ENCODE measurements at places on chromosomes 16 and 17.

- DNase-seq, result no peak
These were observed 190.1 kb upstream of the TBX2 start for GRCh38 chr17:61209525-61209924.

DNA sequence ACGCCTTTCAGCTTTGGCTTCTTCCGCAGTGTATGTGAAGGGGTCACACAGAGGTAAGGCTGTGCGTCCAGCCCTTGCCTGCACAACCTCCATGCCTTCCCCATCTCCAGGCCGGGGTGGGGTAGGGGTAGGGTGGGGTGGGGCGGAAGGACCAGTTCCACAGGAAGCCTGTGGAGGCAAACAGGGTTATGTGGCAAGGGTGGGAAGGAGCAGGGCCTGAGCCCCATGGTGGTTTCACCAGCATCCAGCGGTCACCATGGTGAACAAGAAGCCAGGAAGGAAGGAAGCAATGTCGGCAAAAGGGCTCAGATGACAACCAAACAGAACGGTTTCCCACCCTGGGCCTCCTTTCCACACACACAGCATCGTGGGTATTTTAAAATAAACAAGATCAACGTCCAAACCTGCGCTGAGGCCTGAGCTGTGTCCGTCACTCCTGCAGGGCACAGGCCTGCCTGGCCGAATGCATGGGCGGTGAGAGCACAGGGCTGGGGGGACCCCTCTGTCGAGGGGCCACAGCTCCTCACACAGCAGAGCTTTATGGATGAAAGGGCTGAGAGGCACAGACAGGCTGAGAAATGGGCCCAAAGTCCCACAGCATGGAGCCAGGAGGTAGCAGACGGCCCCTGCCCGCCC is 80.5 kb downstream of the ZNF778 start:
- no peak for DNase-seq

DNA sequence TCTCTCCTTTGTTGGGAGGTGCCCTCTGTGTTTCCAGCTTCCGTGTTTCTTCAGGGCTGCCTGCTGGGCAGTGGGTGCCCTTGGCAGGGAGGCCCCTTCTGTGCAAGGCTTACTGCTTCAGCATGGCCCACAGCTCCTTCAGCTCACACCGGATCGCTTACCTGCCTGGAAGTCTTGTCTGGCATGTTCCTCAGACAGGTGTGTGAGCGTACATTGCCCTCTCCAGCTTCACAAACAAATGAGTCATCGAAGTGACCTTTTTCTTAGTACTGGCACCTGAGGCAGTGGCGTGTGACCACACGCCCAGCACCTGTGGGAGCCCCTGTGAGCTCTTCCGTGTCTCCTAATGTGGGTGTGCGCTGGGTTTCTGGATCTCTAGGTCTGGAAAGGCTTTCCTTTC is 3.5 kb downstream of the RAB40C start:
- no peak for DNase-seq

DNA sequence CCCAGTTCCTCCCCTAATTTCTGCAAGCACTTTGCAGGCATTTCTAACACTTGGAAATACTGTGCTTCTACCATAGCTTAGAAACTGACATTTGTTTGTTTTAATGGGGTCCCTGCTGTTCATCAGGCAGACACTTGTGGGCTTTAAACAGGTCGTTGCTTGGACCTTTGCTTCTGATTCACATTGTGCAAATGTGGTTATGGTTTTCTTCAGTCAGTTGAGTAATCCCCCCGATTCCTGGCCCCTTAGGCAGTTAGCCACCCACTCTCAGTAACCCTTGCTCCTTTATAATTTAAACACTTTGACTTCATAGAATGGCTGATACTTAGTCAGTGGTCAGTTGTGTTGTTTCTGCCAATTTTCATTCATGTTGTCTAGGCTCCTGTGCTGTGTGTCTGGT is 39.4 kb downstream of the SLC47A1 start:
- peak; percentile 25 for DNase-seq

DNA sequence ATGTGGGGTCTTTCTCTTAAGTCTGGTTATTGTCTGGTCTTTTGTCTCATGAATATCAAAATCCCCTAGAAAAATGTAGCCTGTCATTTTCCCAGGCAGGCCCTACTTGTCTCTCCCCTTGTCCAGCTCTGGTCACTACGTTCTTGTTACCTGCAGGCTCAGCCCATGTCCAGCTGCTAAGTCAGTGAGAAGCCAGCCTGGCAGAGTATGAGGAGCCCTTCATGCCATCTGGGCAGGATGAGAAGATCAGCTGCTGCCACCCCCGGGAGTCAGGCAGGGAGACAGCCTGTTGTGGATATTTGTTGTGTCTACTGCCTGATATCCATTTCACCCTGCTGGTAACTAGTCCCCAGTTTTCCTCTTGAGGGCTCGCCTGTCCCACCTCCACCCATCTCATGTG is 88.9 kb downstream of the ASIC2 start:
- DNase-seq, result no peak

GRCh38 chr16:69107316-69107962 is 2.0 kb downstream of the HAS3 start:
- DNase-seq, result no peak

- peak; percentile 96 for DNase-seq
These were observed 3.9 kb downstream of the SPATA20 start for GRCh38 chr17:50550661-50551432.

GRCh38 chr17:79843816-79844800 is 4.9 kb upstream of the CBX4 start:
- peak; percentile 85 for DNase-seq

GRCh38 chr17:4738136-4739121 is 1.2 kb upstream of the ZMYND15 start:
- no peak for DNase-seq

DNA sequence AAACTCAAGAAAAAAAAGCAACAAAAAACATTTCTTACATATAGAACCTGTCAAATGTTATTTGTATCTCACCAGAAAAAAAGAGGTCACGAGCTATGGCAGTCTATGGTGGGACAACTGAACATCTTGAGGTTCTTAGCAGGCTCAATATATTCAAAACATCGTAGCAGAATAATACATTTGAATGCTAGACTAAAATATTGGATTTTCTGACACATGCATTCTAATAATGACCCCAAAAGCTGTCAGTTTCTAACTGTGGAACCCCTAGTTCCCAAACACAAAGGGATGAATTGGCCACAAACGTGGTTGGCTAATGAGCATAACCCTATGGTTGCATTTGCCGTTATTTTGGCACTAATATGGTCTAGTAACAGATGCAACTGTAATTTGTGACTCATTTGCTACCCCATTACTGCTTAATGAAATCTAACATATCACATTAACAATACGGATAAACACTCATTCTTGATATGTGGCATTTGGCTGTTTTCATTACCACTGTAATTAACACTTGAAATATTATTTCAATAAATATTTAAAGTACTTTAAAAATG is 81.2 kb downstream of the TOX3 start:
- DNase-seq, result no peak

DNA sequence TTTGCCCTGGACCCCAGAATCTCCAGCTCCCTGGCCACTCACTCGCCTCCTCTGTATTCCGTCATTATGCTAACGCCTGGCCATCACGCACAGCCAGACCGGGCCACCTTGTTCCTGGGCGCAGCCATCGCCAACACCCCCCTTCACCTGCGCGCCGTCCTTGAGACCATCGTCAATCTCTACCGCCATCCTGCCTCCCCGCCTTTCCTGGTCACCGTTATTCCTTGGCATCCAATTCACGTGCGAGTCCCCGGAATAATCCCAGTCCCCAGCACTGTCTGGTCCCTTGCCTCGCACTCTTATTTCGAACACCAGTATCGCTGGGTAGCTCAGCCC is 541 bp downstream of the VKORC1 start:
- DNase-seq, result peak; percentile 47

GRCh38 chr16:11201498-11202259 is 54.3 kb downstream of the SOCS1 start:
- peak; percentile 63 for DNase-seq

GRCh38 chr16:194516-194915 is 14.3 kb downstream of the HBQ1 start:
- DNase-seq, result peak; percentile 9

DNA sequence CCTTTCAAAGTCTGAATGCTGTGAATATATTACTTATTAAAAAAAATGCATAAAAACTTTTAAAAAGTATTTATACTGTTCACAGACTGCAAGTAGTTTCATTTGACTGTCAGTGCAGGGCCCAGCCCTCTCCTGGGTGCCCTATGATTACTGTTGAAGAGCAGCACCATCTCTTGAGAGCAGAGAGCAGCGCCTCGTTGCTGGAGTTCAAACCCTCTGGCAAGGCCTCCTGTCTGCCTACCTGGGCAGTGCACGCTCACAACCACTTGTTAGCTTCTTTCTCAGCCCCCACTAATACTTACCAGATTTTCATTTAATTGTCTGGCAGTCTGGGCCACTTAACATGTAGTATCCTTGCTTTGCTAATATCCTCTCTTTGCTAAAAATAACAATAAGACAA is 233.4 kb downstream of the PHKB start:
- DNase-seq, result no peak

GRCh38 chr16:62831235-62831850 is 795.1 kb upstream of the CDH8 start:
- DNase-seq, result no peak

DNA sequence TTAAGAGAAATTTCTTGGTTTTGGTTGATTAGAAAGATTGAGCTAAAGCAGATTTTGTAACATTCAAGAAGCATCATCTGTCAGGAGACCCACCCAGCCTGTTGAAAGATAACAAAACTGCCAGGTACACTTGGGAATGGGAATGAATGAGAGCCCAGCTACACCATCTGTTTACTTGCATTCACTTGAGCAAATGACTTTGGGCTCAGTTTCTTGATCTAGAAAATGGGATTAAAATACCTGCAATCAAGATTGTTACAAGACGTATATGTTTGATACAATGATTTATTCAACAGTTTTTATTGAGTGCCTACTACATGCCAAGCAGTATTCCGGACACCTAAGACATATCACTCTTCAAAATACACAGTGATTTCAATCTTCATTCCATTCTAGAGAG is 76.3 kb upstream of the HAS3 start:
- DNase-seq, result no peak

GRCh38 chr16:70523743-70524398 is at the start of gene SF3B3:
Gene SF3B3 (plus strand): TSS chr16:70523816. CDS start chr16:70526657, 2,841 bp downstream.
- DNase-seq, result peak; percentile 59

DNA sequence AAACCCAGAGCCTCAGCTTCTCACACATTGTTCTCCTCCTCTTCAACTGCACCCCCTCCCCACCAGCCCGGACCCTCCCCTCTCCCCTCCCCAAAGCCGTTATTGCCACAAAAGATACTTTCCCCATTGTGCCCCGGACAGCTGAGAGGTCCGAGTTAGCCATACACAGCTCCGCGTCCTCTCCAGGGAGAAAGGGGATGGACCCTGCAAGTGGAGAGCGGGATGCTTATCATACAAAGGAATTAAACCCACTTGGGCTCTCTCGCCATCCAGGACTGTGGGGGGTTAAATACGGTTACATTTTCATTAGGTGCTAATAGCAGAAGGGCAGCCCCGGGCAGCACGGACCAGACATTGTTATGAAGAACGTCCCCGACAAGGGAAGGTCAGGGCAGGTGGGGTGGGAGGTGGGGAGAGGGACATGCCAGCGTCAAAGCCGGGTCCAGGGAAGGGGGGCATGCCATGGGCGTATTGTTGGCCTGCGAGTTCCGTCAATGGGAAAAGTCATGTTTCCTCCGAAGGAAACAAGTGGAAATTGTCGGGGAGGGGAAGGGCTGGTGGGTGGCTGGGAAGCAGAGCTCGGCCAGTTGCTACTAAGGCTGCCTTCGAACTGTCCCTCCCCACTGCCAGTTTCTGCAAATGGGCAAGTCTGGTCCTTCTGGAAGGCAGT is 99.1 kb downstream of the SOX9 start:
- DNase-seq, result no peak

Data from adipocyte (in vitro differentiated cells).